ENCODE measurements at places on chromosomes 2 and 18. TPM values are rescaled to one million over a fixed set of nuclear protein-coding genes. Genes with fewer than 3 reads are reported as not detected.

- DNase-seq: no peak
These were observed 56.5 kb downstream of the KCNE4 start for GRCh38 chr2:223108351-223109050.

GLI2 gene
- total RNA-seq: 2.7 TPM

GRCh38 chr2:231399853-231400680 lies 4.6 kb downstream of the B3GNT7 start:
- DNase-seq: no peak

DNA sequence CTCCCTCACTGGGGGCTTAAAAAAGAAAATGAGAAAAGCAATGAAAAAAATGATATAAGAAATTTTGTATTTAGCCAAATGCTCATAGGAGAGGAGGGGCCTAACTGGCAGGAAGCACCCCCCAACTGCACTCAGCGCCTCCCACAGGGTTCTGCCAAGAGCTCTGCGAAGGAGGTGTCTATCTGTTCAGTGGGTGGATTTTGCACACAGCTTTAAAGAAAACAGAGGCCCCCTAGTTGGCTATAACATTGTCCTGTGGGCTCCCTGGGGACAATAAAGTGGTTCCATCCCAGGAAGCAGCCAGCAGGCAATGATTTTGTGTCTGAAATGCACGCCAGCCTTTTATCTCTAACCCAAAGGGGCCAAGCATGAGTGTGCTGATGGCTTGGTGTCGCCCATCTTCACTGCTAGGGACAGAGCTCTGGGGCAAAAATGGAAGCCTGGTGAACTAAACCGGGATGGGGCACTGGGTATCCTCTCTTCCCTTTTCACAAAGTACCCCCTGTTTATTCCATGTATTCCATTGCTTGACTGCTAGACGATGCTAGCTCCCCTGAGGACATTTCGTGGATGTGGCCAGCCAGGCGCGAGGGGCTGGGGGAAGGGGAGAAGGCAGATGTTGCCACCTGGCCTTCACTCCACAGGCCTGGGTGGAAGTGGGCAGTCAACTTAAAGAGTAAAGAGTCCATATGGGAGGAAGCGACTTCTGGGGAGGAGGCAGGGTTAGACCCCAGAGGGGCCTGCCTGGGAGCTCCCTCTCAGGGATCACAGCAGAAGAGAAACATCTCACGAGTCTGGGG lies 205.7 kb downstream of the CYP26B1 start:
- no peak for DNase-seq

DNA sequence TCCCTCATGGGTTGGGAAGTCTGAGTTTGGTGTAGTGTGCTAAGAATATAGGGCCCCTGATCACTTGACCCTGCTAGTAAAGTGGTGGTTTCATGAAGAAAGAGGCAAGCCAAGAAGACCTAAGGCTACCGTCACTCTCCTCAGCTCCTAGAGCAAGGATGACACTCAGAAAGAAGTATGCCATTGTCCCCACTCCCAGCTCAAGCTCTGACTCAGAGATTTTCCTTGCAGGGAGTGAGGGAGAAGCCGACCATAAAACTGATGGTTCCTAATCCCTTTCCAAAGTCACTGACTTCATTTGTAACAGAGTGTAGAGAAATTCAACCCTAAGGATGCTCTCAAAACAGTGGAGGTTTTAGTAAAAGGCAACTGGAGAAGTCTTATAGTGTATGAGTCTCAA lies 80.9 kb downstream of the ICA1L start:
- DNase-seq: no peak

GRCh38 chr2:241279413-241279812 lies 36.1 kb downstream of the HDLBP start:
- DNase-seq: no peak

NYAP2 gene
- 0.09 TPM for total RNA-seq

VSNL1 gene
- total RNA-seq: 39.1 TPM

DNA sequence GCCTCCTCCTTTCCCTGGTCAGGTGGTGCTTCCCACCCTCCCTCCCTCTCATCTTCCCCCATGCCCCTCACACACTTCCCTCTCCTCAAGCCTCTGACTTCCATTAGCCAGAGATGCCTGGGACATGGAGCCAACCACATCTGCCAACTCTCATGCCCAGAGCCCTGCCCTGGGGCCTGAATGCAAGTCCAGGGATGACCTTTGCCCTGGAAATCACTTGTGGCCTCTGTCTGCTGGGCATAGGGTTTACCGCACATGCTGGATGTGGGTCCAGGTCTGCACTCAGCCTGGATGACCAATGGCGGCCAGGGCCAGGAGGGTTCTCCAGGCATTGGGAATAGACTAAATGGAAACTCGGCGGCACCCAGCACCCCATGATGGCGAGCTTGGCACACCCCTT lies 98.9 kb downstream of the SEPTIN10 start:
- DNase-seq: no peak

- DNase-seq: no peak
These were observed 52.0 kb upstream of the LAMA1 start for GRCh38 chr18:7169601-7170000.

DNA sequence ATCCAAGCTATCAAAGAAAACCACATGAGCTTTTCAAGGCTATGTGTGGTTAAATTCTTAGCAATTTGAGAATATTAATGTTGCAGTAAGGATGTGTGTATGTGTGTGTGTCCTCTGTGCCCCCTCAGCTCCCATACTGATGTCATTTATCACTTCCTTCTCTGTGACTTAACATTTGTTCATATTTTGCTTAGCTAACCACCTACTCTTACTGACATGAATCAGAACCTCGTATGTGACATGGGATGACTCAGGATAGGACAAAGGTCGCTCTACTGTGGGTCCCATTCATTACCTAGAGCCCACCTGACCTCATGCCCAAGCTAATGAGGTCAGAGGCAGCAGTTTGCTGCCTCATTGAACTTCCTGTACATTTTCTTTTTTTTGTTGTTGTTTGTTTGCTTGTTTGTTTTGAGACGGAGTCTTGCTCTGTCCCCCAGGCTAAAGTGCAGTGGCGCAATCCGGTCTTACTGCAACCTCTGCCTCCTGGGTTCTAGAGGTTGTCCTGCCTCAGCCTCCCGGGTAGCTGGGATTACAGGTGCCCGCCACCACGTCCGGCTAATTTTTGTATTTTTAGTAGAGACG lies 36.3 kb downstream of the MOGAT1 start:
- DNase-seq: no peak

GPR45 gene
- total RNA-seq: not detected

SEMA4C gene
- 9.1 TPM for total RNA-seq

- DNase-seq: no peak
These were observed 30.2 kb downstream of the KLHL14 start for GRCh38 chr18:32742579-32742978.

FSHR gene
- not detected for total RNA-seq

DNA sequence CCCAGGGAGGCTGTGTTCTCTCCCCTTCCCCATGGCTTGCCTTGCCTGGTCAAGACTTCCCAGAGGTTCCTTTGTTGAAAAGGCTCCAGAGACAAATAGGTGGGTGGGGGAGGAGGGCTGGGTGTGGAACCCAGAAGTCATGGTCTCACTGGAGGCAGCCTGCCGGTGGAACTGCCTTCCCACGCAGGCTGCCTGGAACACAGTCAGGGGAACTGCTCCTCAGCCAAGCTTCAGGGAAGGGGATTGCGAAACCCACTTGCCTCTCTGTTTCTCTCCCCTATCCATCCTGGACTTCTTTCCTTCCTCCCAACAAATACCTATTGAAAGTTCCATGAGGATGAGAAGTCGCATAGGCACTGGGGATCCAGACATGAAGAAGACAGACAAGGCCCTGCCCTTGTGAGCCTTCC lies 31.6 kb downstream of the MARCO start:
- no peak for DNase-seq

- DNase-seq: no peak
These were observed 77.1 kb upstream of the EPHA4 start for GRCh38 chr2:221649051-221649775.

NGEF gene
- 4.0 TPM for total RNA-seq

GRCh38 chr2:189581354-189582139 lies 961 bp upstream of the SLC40A1 start:
- DNase-seq: no peak

ADGRF3 gene
- 0.41 TPM for total RNA-seq

DNA sequence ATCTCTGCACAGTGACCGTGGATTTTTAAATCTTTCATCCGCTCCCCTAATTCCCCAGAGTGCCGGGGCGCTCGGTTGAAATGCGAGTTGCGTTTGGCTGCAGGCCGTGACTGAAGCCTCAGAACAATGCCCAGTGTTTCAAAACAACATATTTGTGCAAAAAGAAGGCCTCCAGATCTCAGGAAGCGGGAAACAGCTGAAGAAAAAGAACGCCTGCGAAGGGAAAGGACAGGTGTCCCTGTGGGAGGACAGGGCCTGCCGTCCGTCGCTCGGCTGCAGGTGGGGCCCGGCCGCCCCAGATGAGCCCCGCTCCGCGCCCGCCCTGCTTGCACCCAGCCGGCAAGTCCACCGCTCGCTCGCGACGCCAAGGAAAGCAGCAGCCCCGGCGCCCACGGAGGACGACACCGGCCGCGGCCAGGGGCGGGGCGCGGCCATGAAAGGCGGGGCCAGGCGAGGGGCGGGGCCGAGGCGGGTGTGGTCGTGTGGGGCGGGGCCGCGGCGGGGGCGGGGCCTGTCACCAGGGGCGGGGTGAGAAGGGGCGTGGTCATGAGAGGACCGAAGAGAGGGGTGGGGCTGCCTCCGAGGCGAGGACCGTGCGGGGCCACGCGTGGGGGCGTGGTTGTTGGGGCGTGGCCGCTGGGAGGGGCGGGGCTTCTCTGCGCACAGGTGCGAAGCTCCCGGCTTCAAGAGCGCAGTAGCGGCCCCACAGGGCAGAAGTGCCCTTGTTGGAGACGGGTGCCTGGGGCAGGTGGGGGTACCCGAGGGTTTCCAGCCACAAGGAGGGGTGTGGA lies 17.6 kb upstream of the BOK start:
- no peak for DNase-seq

- no peak for DNase-seq
These were observed 63.0 kb upstream of the COX7A2L start for GRCh38 chr2:42424033-42424432.

DNA sequence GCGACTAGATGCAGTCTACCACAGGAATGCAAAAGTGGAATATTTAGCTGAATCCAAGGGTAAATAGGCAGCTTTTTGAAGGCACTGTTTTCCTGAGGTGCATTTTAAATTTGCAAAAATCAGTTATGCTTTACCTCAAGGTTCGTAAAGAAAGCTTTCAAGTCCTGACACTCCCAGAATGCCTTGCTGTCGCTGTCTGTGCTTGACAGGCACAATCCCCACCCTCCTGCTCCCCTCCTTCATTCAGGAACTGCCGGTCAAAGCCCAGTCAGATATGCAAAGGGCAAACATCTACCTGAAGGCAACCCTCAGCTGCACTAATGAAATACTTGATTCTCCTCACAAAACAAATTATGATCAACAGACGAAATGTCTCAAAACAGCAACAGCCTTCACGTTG lies 97.4 kb upstream of the DDX18 start:
- no peak for DNase-seq

DNA sequence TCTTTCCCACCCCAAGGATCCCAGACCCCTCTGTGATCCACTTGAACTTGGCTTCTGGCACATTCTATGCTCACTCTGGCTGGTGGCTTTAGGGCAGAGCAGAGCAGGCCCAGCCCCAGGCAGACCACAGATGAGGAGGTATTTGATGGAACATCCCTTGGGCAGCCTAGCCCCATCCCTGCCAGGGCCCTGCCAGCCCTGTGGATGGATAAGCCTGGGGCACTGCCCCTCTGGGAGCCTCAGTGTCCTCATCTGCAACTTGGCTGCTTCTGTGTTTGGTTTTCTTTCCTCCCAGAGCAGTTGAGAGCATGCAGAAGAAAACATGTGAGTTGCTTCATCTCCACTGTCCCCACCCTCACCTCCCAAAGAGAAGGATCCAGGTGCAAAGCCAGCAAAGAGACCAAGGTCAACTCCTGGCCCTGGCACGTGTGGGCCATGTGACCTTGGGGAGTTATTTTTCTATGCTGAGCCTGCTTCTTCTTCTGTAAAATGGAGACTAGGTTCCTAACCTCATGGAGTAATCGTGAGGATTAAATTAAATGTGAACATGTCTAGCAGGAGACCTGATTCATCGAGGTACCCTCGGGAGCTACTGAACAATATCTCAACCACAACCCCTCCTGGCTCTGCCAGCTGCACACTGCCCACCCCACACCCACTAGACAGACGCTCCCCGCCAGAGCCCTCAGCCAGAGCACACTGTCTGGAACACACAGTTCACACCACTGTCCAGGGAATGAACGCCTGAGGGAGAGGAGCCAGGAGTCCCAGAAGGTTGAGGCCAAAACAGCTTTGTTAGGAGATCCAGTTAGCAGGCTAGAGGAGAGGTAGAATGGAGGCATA lies 14.6 kb upstream of the TNS1 start:
- DNase-seq: no peak

ANKRD44 gene
- 54.0 TPM for total RNA-seq

- DNase-seq: no peak
These were observed 14.5 kb upstream of the FOSL2 start for GRCh38 chr2:28377984-28378678.

DNA sequence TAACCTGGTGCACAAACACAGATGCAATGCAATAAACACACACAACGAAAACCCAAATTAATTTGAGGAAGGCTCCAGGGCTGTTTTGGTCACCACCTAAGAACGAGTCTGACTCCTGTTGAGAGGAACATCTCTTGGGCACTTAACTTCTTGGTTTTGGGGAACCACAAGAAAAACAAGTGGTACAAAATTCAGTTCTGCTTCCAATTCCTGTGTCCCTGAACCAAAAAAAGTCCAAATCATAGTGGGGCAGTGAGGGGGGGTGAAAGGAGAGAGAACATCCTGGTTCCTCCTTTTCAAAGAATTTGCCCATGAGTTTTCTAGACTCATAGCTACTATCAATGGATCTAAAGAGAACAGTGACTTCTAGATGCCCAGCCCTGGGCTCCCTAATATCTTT lies 143.6 kb downstream of the COL4A4 start:
- no peak for DNase-seq
